ENCODE measurements at places on chromosomes 11 and 22.

GRCh38 chr11:12216671-12217374 is 106.4 kb downstream of the MICAL2 start:
- DNase-seq = no peak

DNA sequence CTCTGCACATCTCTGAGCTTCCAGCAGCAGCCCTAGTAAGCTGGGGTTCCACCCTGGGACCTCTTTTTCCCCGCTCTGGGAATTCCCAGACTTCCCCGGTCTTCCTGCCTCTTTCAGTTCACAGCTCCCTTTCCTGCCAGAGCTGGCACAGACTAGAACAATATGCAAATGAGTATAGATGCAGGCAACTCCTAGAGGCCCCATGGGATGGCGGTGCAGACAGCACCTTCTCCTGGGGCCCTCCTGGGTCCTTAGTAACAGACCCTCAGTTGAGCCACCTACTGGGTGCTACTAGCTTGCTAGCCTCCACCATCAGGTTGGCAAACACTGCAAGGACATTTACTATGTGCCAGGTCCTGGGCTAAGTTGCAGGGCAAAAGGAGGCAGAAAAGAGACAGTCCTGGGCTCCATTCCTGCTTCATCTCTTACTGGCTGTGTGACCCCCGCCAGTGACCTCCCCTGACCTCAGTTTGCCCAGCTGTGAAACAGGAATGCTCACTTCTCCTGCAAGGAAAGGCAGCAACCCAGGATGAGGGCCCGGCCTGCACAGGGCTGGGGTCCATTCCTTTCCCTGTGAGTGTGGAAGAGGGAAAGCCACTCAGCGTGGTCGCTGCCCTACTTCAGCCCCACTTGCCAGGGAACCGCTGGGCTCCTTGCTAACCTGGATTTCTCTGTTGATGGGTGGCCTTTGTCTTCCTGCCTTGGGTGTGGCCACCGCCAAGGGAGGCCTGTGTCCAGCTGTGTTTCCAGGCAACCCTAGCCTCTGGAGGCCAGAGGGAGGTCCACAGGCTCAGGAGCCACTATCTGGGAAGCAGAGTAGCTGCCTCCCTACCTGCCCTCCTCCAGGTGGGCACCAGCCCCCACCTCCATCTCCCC is 7.3 kb downstream of the RELT start:
- no peak for DNase-seq

DNA sequence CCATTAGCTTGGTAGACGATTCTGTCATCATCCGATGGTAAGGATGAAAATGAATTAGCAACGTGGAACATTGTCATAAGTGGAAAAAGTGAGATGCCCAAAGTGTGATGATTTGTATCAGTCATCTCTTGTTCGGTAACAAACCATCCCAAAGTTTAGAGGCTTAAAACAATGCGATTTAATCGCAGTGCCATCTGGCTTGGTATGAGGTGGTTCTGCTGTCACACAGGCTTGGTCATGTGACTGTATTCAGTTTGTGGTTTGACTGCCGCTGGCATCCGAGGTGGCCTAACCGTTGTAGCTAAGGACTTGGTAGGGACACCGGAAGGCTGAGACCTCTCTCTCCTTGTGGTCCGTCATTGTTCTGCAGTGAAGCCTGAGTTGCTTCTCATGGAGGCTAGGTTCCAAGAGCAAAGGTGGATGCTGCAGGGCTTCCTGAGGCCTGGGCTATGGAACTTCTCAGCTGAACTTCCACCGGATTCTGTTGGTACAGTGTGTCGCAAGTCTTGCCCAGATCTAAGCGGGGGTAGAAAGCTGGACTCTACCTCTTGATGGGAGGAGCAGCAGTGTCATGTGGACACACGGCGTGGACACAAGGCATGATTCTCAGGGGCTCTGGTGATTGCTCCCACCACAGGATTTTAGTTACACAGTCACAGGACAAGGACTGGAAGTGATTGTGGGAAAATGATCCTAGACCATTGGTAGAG is 36.3 kb downstream of the BCR start:
- DNase-seq = no peak

DNA sequence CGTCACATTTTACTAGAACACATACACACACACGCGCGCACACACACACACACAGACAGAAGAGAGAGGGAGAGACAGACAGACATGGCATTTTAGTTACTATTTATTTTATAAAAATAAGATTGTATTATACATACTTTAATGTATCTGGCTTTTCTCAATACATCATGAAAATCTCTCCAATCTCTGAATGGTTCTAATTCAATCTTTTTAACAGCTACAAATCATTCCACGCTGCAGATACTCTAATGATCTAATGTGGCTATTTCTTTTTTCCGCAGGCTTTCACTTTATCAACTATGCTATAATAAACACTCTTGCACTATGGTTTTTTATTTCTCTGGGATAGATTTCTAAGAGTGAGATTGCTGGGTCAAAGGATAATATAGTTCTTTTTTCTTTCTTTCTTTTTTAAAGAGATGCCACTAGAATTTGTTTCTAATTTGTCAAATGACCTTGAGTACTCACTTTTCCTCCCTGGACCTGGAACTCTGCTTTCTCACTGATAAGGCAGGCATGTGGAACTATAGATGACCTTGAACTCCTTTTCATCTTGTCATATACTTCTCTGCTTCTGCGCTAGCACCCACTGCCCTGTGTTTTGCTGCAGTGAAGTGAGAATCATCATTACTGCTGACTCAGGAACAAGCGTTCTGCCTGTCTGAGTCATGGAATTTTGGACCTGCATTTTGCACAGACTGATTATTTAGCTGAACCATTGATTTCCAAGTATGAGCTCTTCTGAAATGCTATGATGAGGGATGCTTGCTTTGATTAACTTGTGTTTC is 4.9 kb upstream of the SLC6A5 start:
- DNase-seq = no peak

GRCh38 chr22:21567456-21568346 is at the start of gene UBE2L3:
UBE2L3 (plus strand) TSS chr22:21567714; CDS start chr22:21567745, 31 bp downstream.
- peak; percentile 96 for DNase-seq

GRCh38 chr11:19938169-19938856 is 222.0 kb downstream of the DBX1 start:
- DNase-seq = peak; percentile 61

DNA sequence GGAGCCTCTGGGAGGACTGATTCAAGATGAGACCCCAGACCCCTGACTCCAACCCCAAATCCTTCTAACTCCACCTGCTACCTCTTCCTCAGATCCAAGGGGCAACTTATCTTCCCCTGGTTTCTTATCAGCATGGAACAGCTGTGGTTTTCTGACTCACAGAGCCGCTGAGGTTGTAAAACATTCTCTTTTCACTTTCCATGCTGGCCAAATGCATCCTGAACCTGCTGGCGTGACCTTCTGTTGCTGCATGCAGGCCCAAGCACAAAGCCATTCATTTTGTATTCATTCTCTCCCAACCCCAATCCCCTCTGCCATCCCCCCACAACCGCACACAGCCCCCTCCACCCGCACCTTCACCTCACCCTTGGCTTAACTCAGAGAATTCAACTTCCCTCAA is 70.3 kb downstream of the SEZ6L start:
- DNase-seq = no peak

DNA sequence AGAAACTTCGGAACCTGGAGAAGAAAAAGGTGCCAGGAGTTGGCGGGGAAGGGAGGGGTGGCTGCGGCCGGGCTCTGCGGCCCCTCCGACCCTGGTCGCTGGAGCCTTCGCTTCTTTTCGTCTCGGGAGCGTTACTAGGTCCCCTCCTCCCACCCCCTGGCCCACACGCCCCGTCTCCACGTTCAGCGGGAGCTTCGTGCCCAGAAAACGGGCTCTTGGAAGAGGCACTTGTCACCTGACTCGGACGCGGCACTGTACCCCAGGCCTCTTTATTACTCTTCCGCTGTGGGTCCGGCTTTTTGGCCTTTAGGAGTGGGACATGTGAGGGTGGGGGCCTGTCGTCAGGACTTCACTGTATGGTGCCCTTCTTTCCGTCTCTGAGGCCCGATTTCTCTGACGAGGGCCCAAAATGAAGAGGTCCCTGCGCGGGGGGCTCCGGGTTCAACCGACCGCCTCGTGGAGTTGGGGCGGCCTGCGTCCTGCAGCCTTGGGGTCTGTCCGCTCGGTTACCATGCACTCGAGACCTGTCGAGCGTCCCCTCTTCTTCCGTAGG is 1.2 kb downstream of the CAPRIN1 start:
- DNase-seq = no peak

DNA sequence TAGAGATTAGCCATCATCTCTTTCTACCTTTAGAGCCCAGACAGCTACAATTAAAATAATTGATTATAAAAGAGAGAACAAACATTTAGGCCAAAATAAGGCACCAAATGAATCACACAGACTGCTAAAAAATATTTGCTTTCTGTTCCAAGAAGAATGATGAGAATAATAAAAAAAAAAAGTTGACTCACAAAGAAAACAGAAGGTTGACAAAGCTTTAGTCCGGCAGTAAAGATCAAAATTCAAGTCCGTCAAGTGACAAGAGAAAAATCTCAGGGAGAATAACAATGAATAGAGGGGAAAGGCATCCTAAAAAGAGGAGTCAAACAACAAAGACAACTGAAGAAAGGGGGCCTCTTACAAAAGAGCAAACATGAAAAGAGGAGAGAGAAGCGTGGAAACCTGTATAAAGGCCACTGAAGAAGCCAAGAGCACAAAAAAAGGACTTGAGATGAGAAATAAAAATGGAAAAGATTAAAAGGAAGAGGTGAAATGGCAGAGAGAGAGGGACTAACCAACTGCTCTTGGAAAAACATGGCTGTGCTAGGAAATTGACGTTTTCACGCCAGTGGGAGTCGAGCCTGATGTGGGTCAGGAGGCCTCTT is 910.2 kb downstream of the OPCML start:
- DNase-seq = no peak

GRCh38 chr11:69563946-69564775 is 76.8 kb upstream of the CCND1 start:
- DNase-seq = no peak

DNA sequence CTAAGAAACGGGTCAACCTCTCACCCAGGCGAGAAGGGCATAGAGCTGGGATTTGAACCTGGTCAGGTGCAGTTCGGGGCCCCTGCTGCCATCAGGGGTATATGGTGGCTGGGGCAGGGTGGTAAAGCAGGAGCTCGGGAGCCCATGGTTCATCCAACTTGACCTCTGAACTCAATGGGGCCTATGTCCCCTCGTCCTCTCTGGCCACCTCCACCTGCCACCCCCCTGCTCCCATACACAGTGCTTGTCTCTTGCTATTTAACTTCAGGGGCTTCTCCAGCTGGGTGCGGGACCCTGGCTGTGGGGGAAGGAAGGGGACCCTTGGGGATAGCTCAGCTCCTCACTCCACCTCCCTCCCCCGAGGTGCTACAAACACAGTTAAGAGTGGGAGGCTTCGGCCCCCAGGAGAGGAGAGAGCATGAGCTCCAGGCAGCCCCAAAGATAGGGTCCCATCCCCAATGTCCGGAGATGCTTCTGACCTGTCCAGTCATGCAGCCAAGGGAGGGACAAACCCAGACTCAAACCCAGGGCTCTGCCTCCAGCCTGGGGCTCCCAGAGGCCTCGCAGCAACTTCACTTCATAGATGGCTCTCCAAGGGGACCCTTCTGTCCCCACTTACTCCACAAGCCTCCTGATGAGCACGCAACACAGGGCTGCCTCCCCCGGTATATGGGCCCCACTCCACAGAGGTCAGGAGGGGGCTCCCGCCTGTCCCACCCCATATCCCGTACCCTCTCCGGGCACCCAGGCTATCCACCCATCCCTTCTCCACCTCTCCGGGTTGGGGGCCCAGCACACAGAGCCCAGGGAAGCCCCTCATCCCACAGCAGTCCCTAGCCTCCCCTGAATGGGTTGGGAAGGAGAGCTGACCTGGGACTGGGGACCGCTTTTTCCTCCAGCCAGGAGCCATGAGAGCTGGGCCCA is 712 bp downstream of the IL2RB start:
- no peak for DNase-seq

GRCh38 chr11:45402049-45402630 is 116.0 kb upstream of the SYT13 start:
- no peak for DNase-seq

DNA sequence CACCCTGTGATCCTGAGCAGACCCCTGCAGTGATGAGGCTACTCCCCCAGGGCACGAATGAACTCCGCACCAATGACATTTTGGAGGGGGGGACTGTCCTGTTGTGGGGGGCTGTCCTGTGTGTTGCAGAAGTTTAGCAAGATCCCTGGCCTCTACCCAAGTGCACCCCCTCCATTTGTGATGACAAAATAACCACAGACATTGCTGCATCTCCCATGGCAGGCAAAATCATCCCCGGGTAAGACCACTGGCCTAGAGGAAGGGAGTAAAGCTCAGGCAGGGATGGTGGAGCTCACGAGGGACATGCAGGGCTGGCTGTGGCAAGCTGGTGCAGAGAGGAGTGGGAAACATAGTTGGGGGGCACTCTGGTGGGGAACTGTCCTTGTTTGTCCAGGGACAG is 40.6 kb downstream of the NECTIN1 start:
- DNase-seq = no peak

GRCh38 chr11:132099692-132100091 is 729.3 kb downstream of the NTM start:
- no peak for DNase-seq

GRCh38 chr11:125165111-125165842 is 726 bp downstream of the PKNOX2 start:
- DNase-seq = peak; percentile 58

GRCh38 chr22:49935561-49935960 is 17.1 kb downstream of the CRELD2 start:
- DNase-seq = no peak

GRCh38 chr11:77753230-77753629 is 67.3 kb downstream of the RSF1 start:
- no peak for DNase-seq

DNA sequence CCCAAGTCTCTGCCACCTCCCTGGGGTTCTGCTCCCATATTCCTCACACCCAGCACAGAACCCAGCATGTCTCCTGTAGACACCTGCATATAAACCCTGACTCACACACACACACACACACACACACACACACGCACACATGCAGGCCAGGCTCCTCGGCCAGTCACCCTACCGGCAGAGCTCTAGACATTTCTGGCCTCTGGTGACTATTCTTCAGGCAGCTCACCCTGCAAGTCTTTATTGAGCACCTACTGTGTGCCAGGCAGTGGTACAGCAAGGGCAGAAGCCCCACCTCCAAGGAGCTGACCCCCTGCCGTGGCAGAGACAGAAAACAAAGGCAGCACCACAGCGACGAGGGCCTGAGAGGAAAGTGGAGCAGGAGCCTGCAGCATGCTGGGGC is 50.3 kb downstream of the CDKN1C start:
- no peak for DNase-seq

GRCh38 chr22:40450616-40451015 is 80.2 kb downstream of the SGSM3 start:
- DNase-seq = no peak

DNA sequence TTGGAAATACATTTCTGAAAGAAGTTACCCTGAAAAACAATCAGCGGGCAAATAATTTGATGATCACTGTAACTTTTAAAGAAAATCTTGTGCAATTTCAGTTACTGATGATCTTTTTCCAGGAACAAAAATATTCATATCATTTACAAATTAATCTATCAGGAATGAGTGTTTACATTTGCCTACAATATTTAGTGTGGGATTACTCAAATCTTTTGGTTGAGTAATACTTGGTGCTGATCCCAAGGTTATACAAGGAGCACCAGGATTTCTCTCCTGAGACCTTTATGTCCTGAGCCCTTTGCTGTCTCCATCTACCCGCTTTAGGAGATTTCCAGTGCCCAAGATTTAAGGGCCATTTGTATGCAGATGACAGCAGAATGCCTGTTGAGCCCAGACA is 116.1 kb downstream of the ATXN10 start:
- no peak for DNase-seq

- DNase-seq = peak; percentile 81
Measured at GRCh38 chr22:29167032-29167911, 38.4 kb upstream of the EMID1 start.

Measured in GM19239 (cell line).